Fibroblast of villous mesenchyme (primary cell): ENCODE measurements at places on chromosomes 7 and 10.

DNA sequence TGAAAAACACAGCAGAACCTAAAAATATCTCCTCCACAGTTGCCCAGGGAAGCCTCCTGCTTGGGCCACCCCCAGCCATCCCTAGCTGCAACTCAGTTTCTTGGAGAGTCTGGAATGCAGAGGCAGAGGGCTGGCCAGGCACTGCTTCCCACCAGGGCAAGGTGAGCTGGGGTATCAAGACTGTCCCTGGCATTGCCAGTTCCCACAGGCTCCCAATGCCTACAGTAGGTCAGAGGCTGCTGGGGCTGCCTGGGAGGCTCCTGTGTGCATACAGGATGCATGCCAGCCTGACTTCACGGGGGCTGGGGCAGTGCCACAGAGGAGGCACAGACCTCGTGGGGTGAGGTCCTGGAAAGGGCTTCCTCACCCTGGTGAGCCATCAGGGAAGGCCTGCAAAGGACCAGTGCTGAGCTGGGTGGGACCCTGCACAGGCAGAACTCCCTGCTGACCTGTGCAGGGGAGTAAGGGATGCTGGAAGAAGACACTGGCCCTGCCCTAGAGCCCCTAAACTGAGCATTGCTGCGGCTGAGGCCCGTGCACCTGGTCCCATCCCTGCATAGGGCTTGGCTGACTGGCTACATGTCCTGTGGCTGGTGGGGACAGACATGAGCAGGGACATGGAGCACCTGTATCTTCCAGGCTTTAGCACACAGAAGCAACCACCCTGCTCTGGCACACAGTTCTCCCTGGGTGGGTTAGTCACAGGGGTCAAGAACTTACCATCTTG is 121.9 kb upstream of the RET start:
- DNase-seq, result no peak

DNA sequence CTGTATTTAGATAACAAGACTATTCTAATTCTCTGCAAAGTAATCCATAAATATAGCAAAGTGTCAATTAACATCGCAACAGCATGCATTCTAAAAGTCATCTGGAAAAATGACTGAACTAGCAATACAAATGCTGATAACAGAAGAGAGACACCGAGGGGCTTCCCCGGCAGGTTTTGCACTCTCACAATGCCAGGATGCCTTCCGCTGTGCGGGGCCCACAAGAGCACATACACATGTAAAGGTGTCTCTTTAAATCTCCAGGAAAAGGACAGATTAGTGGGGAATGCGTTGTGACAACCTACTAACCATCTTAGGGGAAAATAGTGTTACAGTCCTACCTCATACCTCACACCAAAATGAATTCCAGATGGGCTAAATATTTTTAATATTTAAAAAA is 86.9 kb downstream of the CXCL12 start:
- no peak for DNase-seq

DNA sequence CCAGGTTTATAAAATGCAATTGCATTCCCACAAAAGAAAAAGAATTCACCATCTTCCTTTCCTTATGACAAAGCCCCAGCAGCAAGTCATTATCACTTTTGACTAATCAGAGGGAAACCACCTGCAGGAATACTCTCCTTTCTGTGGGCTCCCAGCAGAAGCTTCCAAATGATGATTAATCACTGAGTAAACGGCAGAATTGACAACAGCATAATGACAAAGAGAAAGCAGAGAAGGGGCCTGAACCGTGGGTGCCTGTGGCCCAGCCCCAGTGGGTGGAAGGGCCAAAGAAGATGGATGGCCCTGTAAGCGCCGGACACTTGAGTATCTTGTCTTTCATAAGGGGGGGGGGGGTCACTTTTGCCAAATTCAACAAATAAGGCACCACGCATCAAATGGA is 152.4 kb upstream of the NRBF2 start:
- no peak for DNase-seq

- no peak for DNase-seq
These were observed 59.9 kb downstream of the ADARB2 start for GRCh38 chr10:1677307-1677939.

GRCh38 chr7:1994931-1995330 is 237.8 kb downstream of the MAD1L1 start:
- no peak for DNase-seq

DNA sequence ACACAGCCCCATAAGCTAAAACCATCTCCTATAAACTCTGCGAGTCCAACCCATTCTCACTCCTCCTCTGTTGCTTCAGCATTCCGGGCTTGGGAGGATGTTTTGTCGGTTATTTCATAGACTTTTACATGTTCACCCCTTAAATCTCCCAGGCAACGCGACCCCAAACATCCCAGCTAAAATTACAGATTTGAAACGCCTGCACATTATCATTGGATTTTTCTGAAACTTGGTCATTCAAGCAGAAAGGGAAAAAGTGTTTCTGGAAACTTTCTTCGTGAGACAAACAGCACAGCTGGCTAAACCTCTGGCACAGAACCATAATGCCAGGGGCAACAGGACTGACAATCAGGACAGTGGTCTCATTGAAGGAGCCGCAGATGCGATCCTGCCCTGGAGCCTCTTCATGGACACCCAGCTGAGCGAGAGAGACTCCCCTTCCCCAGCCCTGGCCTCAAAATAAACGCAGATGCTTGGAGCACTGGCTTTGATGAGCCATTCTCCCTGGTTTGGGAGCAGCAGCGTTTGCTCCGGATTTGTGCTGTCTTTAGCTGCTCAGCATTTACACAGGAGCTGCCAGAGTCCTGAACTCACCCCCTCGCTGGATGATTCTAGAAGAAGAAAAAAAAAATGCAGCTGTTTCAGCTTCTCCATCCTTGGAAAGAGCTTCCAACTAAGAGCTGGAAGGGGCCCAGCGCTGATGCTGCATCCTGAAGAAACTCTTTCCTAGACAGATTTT is 30.1 kb downstream of the AFAP1L2 start:
- peak; percentile 79 for DNase-seq

- no peak for DNase-seq
These were observed 158.2 kb upstream of the PTPRZ1 start for GRCh38 chr7:121714559-121715303.

DNA sequence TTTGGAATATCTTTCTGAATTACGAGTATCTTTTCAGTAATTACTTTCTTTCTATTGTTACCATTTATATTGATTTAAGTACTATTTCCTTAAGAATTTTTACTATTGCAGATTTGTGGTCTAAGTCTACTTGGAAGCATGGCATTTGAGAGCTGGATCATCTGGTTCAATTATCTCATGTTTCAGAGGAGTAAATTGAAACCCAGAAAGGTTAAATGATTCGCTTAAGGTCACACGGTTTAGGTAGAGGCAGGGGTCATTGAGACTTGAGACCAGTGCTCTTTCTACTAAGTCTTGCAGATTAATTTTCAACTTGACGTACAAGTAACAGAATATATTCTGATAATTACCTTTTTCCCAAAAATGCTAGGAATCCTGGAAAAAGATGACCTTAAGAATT is 109.2 kb upstream of the GLCCI1 start:
- no peak for DNase-seq

DNA sequence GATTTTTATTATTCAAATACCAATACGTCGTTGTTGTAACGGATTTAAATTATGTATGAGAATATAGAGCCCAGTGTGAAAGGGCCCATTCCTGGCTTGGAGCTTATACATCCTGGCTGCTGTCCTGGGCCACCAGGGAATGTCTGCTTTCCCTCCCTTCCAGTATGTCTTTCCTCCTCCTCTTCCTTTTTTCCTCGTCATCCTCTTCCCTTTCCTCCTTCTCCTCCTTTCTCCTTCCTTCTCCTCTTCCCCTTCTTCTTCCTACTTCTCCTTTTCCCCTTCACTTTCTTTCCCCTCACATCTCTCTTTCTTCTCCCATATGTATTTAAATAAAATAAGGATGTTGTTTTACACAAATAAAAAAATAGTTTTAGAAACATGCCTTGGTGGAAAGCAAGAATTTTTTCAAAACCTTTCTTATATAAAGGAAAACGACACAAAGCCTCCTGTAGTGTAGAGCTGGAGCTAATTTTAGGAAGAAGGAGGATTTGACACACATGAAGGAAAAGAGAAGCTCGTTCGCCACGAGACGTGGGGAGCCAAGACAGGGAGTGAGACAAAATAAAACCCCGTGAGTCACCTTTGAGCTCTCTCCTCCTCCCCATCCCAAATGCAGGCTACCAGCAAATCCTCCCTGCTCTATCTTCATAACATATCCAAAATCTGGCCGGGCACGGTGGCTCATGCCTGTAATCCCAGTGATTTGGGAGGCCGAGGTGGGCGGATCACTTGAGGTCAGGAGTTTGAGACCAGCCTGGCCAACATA is 301.1 kb upstream of the LYZL1 start:
- DNase-seq, result no peak

DNA sequence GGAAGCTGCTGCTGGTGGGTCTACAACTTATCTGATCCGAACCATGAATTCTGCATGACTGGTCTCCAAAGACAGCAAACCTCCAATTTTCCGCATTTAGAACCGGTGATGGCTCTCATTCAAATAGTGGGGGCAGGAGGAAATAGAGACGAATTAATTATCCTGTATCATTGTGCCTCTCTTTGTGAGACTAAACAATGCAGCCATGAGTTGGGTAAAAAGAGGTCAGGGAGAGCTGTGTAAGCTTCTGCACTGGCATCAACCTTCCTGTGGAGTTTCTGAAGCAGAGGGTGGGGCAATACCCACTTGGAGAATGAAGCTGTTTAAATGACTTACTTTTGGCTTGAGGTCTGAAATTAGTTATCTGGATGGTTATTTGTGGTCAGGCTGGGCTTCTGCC is 266.4 kb downstream of the SORCS3 start:
- DNase-seq, result no peak

DNA sequence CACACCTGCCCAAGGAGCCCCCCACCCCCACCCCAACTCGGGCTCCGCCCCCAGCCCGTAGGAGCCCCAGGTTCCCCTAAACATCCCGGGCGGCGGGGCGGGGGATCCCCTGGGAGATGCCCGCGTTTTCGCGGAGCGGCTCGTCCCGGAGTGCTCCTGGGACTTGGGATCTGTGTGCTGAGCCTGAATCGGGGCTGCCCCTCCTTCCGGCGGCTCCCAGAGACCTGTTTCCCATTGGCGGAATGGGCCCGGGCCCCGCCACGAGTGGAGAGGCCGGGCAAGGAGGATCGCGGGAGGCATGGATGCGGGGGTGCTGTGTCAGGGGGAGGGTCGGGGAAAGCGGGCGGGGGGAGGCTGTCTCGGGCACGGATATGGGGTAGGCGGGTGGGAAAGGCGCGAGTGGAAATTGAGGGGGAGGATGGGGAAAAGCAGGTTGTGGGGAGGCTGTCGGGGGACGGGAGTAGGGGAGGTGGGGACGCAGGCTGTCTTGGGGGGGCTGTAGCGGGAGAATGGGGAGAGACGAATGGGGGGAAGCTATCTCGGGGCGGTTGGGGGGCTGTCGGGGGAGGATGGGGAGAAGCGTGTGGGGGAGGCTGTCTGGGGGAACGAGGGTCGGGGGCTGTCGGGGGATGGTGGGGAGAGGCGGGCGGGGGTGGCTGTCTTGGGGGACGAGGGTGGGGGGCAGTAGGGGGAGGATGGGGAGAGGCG is 572 bp upstream of the BHLHA15 start:
- peak; percentile 30 for DNase-seq

DNA sequence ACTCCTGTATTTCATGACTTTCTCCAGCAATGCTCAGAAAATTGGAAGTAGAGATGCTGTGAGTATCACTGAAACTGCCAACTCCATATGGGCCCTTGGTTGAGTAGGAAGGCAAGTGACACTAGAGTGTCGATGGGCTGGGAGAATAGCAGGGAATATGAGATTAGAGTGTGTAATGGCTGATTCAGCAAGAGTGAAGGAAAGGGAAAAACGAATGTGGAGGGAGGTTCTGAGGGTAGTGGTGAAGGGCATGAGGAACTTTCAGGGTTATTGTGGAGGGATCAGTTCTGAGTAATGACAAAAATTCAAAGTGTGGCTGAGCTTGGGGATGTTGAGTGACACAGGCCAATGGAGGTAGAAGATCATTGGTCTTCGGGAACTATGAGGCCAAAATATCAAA is 49.0 kb upstream of the PCGF5 start:
- DNase-seq, result no peak

DNA sequence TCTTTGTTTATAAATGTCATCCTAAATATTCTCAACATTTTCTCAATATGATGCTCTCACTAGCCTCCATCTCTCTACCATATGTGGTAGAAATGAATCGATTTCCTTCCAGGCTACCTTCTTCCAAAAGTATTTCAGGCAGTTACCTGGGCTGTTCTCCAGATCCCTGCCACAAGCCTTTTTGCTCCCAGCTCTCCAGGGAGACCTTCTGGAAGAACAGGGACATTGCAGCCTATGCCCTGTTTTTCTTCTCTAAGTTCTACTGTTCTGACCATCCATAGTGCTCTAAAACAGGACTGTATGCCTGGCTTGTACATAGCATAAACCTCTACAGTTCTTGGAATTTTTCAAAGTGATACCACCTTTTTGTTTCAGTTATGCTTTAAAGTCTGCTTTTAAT is 552.8 kb downstream of the ANKRD7 start:
- no peak for DNase-seq

DNA sequence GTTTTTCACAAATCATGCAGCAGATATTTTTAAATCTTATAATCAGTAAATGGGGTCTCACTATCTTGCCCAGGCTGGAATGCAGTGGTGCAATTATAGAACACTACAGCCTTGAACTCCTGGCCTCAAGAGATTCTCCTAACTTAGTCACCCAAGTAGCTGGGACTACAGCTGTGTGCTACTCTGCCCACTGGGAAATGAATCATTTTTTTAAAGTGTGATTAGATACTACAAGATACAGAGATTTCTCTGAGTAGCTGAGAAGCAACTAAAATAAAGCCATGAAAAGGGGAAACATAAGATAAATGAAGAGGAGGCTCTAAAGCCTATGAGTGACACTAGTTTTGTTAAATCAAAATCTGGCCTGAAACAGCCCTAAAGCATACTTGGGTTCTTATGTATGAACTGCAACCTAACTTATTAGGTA is 119.7 kb downstream of the JMJD1C start:
- peak; percentile 28 for DNase-seq

DNA sequence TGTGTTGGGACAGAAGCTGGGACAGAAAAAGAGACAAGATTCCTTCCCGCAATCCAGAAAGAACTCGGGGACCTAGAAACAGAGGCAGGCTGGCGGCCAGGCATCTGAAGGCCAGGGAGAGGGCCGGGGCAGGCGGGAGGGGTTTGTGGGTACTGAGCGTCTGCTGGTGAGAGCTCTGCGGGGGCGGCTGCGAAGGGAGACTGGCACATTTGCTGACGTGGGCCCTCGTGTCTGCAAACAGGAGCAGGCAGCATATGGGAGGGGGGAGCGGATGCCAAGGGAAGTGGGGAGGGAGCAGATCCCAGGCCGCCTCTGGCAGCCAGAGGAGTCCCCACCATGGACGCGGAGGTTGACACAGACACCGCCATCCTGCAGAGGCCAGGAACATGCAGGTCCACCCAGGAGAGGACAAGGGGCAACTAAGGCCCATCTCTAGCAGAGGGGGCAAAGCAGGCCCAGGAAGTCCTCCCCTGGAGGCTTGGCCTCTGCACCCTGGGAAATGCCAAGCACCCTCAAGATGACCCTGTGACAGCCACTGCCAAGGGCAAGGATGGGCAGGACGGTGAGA is 32.2 kb downstream of the KCNH2 start:
- no peak for DNase-seq

DNA sequence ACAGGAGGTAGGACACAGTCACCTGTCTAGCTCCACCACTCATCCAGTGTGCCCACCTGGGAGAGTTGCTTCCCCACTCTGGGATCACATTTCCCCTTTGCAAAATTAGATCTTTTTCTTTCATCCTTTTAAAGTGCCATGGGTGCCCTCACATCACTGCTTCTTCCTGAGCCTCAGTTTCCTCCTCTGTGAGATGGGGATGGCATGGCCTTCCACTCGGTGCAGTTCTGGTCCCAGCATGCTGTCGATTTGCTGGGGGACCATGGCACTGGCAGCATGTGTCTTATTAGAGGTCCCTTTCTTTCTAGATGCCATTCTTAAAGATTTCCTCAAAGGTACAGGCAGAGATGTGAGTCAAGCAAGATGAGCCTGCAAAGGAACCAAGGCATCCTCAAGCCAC is 158.3 kb upstream of the ZMIZ1 start:
- DNase-seq, result no peak
